ENCODE measurements at places on chromosomes 2 and 18.
A peak's percentile ranks its signal among the peaks of the same experiment; 100 is the strongest.

DNA sequence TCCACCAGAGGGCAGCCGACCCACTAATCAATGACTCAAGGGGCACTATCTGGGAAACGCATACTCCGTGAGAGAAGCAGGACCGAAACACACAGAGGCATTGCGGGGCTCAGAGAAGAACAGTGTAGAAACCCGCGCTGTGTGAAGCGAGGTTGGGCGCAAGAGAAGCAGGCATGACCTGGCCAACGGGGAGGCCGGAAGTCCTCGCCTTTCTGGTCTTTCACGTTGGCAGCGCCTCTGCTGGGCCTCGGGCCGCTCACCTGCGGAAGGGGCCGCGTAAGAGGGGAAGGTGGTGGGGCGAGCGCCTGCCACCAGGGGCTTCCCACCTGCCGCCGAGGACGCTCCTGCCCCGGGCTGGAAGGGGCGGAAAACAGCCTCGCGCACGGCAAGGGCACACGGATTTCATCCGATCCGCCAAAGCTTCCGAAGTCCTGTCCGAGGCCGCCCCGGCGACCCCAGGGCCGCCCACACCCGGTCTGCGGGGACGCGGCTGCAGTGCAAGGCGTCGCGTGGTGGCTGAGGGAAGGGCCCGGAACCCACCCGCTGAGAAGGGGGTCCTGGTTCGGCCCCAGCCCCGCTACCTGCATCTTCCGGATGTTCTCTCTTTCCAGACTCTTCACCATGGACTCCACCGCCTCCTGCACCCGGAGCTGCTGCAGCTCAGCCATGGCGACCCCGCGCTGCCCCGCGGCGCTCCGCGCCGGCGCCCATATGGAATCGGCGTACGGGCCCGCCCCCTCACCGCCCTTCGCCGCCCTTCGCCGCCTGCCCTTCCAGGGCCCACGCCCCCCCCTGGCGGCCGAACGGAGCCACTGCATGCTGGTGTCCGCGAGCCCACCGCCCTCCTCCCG lies at the start of gene FAM136A:
Gene FAM136A, minus strand, starts transcription at position 724 of the 851 bp plus-strand sequence. Its CDS starts 56 bp downstream, at position 668.
- DNase-seq = peak; percentile 96

DNA sequence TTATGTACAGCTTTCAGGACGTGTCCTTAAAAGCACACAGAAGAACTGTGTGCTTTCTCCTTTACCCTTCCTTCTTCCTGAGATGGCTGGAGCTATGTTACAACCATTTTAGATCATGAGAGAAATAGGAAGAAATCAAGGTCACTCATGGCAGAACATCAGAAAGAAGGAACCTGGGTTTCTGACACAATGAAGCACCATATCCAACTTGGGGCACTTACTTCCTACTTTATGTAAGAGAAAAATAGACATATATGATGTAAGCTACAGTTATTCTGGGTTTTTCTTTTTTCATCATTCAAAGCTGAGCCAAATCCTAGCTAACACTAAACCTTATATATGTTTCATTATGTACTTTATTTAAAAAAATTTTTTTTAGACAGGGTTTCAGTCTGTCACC lies 79.5 kb downstream of the FAM161A start:
- DNase-seq = no peak

- no peak for DNase-seq
Measured at GRCh38 chr2:108403494-108403893, 25.7 kb downstream of the SULT1C4 start.

- no peak for DNase-seq
Measured at GRCh38 chr2:105321875-105322646, 7.5 kb downstream of the TGFBRAP1 start.

GRCh38 chr2:178819992-178820391 lies 12.8 kb upstream of the TTN start:
- no peak for DNase-seq

DNA sequence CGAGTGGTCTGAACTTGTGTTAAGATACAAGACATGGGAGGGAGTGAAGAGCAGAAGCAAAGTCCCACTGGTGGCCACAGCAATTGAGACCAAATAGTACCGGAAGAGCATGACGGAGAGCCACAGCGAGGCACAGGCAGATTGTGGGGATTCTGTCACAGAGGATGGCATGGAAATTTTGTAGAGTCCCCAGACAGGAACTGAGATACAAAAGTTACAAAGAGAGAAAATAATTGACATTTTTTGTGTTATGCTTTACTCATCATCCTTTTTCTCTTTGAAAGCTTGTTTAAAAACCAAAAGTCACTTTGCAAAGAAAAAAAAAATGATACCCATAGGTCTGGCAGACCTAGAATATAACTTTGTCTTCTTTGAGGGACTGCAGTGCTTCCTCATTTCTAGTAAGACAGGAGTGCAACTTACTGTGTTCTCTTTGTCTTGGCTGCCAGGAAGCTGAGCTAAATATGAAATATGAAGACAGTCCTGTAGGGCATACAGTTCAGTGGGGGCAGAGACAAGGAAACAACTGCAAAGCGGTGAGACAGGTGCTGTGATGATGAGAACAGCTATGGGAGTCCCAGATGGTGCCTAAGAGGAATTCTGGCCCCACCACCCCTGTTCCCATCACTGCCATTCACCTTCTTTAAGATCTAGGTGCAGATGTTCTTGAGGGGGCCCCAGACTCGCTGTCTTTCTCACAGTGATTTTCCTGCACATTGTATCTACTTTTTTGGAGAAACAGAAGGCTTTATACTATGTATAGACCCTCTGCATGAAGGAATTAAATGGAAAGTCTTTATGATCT lies 5.2 kb downstream of the ARHGAP25 start:
- no peak for DNase-seq

DNA sequence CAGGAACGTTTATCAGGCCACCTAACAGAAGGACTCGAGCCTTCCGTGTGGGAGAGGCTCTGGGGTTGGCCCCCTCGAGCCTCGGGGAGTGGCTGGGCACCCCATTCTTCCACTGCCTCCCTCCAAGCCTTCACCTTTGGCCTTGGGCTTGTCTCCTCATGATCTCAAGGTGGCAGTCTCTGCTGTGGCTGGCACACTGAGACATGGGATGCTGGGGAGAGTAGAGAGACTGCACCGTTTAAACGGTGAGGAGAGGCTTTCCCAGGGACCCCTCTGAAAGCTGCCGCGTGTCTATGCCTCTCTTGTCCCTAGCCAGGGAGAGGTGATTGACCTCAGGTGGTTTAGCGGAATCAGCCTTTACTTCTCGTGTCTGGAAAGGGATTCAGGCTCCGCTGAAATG lies 71.0 kb downstream of the DCDC2C start:
- DNase-seq = peak; percentile 0

- no peak for DNase-seq
Measured at GRCh38 chr2:21117688-21118087, 6.1 kb upstream of the TDRD15 start.

DNA sequence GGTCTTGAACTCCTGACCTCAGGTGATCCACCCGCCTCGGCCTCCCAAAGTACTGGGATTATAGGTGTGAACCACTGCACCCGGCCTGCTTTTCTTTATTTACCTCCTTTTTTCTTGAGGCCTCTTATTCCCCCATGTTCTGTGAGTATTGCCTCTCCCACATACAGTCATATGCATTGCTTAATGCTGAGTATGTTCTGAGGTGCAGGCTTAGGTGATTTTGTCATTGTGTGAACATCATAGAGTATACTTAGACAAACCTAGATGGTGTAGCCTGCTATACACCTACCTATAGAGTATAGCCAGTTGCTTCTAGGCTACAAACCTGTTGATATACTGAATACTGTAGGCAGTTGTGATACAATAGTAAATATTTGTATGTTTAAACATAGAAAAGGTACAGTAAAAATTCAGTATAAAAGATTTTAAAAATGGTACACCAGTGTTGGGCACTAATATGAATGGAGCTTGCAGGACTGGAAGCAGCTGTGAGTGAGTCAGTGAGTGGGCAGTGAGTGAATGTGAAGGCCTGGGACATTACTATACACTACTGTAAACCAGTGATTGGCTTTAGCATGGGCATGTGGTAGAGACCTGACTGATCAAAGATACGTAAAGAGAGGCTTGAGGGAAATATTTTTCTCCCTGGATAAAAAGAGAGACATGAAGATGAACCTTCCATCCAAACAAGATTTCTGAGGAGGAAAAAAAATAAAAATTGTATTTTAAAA lies 17.6 kb downstream of the SLC39A10 start:
- DNase-seq = no peak

DNA sequence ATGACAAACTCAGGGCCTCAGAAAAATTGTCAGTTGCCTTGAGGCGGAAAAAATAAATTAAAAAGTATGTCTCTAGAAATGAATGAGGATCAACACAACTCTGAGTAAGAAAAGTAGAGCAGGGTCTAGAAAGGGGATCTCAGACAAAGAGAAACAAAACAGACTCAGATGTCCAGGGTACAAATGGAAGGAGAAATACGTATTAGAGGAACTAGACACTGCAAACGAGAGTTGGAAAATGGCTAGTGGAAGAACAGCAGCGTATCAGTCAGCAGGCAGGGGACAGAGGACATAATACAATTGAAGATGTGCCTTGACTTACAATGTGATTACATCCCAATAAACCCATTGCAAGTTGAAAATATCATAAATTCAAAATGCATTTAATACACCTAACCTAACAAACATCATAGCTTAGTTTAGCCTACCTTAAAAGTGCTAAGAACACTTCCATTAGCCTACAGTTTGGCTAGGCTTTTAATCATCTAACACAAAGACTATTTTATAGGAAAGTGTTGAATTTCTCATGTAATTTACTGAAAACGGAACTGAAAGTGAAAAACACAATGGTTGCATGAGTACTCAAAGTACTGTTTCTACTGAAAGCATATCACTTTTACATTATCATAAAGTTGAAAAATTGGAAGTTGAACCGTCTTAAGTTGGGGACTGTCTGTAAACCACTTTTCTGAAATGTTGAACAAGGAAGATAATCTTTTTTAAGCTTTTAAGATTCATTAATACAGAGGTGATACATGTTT lies 182.8 kb downstream of the NBAS start:
- DNase-seq = no peak

- no peak for DNase-seq
Measured at GRCh38 chr2:229426464-229426863, 155.4 kb upstream of the PID1 start.

- DNase-seq = peak; percentile 88
Measured at GRCh38 chr2:231926180-231926741, at the start of gene NPPC. Gene NPPC (minus strand): TSS chr2:231926396. CDS start chr2:231926249, 147 bp downstream.

DNA sequence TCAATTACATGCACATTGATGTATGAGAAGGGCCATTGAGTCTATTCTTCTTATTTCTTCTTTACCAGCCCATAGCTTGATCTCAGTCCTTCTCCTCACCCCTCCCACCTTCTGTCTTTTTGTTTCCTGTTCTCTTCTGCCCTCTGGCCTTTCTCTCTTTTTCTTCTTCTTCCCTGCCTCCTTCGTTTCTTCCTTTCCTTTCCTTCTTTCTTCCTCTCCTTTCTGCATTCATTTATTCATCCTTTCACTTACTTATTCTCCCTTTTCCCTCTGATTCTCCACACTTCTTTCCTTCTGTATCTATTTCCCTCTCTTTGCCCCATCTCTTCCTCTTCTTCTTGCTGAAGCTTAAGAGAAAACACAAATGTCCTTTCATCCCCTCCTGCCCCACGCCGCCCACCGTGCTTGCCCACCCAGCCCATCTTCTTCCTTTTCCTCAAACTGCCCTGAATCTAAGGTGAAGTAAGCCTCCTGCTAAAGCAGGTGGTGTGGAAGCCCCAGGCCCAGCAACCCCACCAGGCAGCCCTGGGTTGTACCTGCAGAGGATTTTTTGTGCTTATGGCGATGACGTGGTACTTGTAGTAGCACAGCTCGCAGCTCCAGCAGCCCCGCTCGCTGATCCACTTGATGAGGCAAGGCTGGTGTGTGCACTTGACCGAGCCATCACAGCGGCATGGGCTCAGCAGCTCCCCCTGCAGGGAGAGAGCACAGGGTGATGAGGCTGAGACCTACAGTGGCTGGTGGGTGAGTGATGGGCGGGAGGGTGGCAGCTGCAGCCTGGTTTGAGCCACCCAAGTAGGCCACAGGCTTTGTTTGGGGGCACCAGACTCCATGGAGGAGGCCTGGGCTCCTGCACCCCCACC lies 89.0 kb downstream of the MARCHF4 start:
- no peak for DNase-seq

- DNase-seq = no peak
Measured at GRCh38 chr18:63090334-63090733, 229.2 kb downstream of the BCL2 start.

- no peak for DNase-seq
Measured at GRCh38 chr2:128308284-128308731, 10.4 kb downstream of the HS6ST1 start.

- no peak for DNase-seq
Measured at GRCh38 chr2:153963256-153963655, 91.5 kb downstream of the GALNT13 start.

- no peak for DNase-seq
Measured at GRCh38 chr2:163906410-163906809, 170.6 kb upstream of the FIGN start.

GRCh38 chr2:25411281-25411680 lies 69.6 kb upstream of the DNMT3A start:
- no peak for DNase-seq

DNA sequence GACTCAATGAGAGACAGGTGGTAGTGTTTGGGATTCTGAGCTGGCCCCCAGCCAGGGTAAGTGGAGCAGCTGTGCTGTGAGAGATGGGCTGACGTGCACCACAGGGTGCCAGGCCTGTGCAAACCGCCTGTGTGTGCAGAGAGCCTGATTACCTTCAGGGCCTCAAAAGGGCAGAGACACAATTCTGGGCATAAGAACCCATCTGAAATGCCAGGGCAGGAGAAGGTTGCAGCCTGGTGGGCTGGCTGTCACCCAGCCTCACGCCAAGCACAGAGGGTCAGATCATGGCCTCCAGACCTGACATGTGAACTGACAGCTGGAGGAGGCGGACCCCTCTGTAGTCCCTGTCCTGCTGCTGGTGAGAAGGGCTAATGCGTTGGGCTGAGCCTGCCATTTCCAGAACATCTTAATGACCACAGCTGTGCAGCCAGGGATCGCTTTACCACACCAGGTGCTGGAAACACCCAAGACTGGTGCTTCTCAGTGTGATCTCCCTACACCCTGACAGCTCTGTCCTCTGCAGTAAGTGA lies 100.9 kb downstream of the ARL4C start:
- no peak for DNase-seq

GRCh38 chr2:25328152-25329085 lies 13.3 kb downstream of the DNMT3A start:
- no peak for DNase-seq

GRCh38 chr2:239109928-239110545 lies 262.2 kb downstream of the TWIST2 start:
- no peak for DNase-seq

DNA sequence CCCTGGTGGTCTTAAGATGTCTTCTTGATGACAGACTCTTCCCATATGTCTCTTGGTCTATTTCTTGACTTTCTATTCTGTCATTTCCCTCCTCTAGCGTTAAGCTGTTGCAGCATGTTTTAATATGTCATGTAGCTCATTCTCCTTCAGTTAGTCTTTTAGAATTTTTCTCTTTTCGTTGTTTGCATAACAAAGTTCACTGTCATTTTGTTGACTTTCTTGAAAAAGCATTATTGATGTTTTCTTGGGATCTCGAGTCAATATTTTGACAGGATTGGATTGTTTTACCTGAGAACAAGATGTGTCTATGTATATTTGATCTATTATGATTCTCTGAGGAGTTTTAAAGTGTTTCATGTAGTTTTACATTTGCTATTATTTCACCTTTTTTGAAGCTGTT lies 24.8 kb downstream of the SOCS6 start:
- DNase-seq = no peak

Measured in activated CD8-positive, alpha-beta memory T cell treated with anti-CD3 and anti-CD28 coated beads for 24 hours (primary cell).